ENCODE measurements at places on chromosomes 12 and 14.

DNA sequence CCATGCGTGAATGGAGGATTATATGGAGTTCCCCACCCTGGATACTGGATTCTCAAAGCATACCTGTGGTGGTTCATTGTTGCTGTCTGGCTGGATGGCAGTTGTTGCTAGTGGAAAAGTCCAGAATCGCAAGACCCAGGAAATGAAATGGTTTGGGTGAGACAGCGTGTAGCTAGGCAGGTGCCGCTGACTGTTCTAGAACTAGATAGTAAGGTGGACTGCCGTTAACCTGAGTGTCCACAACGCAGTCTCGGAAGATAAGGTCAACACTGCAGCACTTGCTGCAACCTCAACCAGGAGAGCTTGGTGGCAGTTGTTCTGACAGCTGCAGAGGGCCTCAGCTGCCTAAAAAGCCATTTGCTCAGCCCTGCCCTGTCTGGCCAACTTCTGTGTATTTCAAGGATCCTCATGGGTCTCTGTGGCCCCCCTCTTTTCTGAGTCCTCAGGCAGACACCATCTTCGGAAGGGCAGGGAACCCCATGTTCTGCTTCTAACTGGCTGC, 15.5 kb upstream of the IRF2BPL start:
- H3K4me1 ChIP-seq = peaks cover 65% of the 10 kb centered on the region
- no peak overlapping the region for H3K27ac ChIP-seq
- no peak for DNase-seq
- peak overlapping the region; percentile 60 for H3K4me3 ChIP-seq
- no peaks in the 10 kb centered on the region for H3K36me3 ChIP-seq
- no peaks in the 10 kb centered on the region for H3K27me3 ChIP-seq

DNA sequence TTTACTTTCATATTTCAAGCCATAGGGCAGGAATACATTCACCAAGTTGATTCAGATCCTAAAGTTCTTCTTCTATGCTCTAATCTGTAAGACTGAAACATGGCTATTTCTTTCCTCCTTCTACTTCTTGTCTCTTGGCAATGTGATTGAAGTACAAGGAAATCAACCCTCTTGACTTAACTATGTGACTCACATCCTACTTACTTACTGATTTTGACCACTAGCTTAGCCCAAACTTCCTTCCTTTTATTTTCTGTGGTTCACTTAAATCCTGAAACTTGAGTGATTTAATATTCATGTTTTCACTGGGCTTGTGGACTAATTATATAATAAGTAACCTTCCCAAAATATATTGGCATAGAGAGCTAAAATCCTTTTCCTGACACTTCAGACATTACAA, 111.2 kb upstream of the NOVA1 start:
- H3K27me3 ChIP-seq = no peaks in the 10 kb centered on the region
- DNase-seq = no peak
- H3K4me1 ChIP-seq = no peaks in the 10 kb centered on the region
- H3K27ac ChIP-seq = no peak overlapping the region

GRCh38 chr14:91893007-91893406, 25.7 kb upstream of the TC2N start:
- no peak for DNase-seq
- no peaks in the 10 kb centered on the region for H3K36me3 ChIP-seq
- peaks cover 48% of the 10 kb centered on the region for H3K4me1 ChIP-seq
- peak overlapping the region; percentile 77 for H3K27ac ChIP-seq

DNA sequence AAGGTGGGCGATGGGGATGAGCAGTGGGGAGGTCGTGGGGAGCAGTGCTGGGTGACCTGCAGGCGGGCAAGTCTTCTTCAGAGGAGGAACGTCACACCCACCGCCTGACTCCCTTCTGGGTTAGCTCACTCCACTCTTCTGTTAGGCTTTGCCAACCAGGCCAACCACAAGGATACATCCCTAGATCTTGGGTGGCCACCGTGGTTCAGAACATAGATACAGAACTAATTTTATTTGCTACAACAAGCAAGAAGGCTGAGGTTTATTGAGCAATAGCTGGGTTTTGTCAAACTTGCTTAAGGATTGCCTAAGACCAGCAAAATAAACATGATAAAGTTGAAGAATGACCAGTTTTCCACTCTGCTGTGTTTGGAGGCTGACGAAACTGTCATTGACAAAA, 109.4 kb downstream of the DACT1 start:
- no peaks in the 10 kb centered on the region for H3K27me3 ChIP-seq
- DNase-seq = no peak
- peaks cover 6% of the 10 kb centered on the region for H3K4me1 ChIP-seq
- no peaks in the 10 kb centered on the region for H3K36me3 ChIP-seq

- peak overlapping the region; percentile 7 for H3K4me3 ChIP-seq
- no peak overlapping the region for H3K27ac ChIP-seq
- H3K4me1 ChIP-seq = peaks cover 28% of the 10 kb centered on the region
Measured at GRCh38 chr14:106657460-106657859, 1131.1 kb downstream of the TMEM121 start.

GRCh38 chr12:49092086-49092815, 2.4 kb downstream of the DHH start:
- peak overlapping the region; percentile 60 for H3K4me3 ChIP-seq
- DNase-seq = peak; percentile 53
- no peak overlapping the region for H3K27ac ChIP-seq
- H3K27me3 ChIP-seq = peaks cover 72% of the 10 kb centered on the region

- DNase-seq = no peak
- no peaks in the 10 kb centered on the region for H3K36me3 ChIP-seq
- H3K4me1 ChIP-seq = no peaks in the 10 kb centered on the region
- H3K4me3 ChIP-seq = no peak overlapping the region
Measured at GRCh38 chr14:44812672-44813071, 149.1 kb downstream of the KLHL28 start.

- no peaks in the 10 kb centered on the region for H3K4me1 ChIP-seq
- no peaks in the 10 kb centered on the region for H3K36me3 ChIP-seq
- DNase-seq = no peak
- H3K27me3 ChIP-seq = no peaks in the 10 kb centered on the region
- no peak overlapping the region for H3K27ac ChIP-seq
Measured at GRCh38 chr12:65620046-65620445, 204.2 kb upstream of the HMGA2 start.

- no peaks in the 10 kb centered on the region for H3K4me1 ChIP-seq
- peak overlapping the region; percentile 67 for H3K27ac ChIP-seq
- peak; percentile 52 for DNase-seq
- no peaks in the 10 kb centered on the region for H3K27me3 ChIP-seq
Measured at GRCh38 chr14:74905595-74906142, 17.4 kb downstream of the RPS6KL1 start.

DNA sequence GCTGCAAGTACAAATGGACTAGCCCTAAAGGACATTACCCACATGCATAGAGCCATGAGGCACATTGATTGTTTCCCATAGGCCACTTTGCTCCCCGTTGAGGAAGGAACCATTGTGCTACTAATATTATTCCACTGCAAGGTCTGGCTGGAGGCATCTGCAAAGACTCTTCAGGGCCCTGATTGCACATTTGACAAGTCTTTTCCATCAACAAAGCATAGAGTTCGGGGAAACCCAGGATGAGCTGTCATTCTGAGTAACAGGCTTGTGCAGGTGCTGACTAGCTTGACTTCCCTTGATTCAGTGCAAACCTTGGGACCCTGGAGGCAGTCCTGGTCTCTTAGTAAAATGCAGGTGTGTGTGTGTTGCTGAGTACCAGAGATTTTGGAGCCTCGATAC, 73.8 kb downstream of the SUSD6 start:
- DNase-seq = peak; percentile 83
- peaks cover 74% of the 10 kb centered on the region for H3K4me1 ChIP-seq
- no peaks in the 10 kb centered on the region for H3K27me3 ChIP-seq
- H3K36me3 ChIP-seq = peaks cover 21% of the 10 kb centered on the region
- H3K4me3 ChIP-seq = peak overlapping the region; percentile 36

- H3K27ac ChIP-seq = no peak overlapping the region
- no peak for DNase-seq
- H3K4me3 ChIP-seq = no peak overlapping the region
- H3K4me1 ChIP-seq = no peaks in the 10 kb centered on the region
Measured at GRCh38 chr12:41699658-41700057, 445.0 kb downstream of the GXYLT1 start.

DNA sequence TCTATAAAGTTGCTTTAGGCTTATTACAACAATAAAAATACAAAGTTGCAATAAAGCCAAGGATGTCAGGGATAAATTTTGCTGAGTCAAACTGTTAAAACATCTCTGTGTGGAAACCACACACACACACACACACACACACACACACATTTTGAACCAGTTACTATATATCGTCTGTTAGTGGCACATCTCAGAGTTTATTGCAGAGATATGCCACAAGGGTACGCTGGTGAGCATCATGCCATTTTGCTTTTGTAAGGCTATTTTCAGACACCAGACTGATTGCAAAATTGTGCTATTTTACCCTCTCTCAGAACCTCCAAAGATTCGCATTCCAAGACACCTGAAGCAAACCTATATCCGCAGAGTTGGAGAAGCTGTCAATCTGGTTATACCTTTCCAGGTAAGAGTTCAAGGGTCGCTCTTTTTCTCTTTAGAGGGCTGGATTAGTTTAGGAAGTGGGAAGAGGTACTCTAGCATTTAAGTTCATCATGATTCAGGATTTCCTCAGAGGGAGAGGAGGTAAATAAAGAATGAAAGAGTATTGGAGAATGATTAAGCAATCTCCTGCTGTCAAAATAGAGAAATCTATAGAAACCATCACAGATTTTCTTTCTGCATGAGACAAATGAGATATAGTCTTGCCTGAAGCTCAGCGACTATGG, 27.3 kb upstream of the CHPT1 start:
- no peaks in the 10 kb centered on the region for H3K36me3 ChIP-seq
- peaks cover 15% of the 10 kb centered on the region for H3K4me1 ChIP-seq
- peak; percentile 12 for DNase-seq

DNA sequence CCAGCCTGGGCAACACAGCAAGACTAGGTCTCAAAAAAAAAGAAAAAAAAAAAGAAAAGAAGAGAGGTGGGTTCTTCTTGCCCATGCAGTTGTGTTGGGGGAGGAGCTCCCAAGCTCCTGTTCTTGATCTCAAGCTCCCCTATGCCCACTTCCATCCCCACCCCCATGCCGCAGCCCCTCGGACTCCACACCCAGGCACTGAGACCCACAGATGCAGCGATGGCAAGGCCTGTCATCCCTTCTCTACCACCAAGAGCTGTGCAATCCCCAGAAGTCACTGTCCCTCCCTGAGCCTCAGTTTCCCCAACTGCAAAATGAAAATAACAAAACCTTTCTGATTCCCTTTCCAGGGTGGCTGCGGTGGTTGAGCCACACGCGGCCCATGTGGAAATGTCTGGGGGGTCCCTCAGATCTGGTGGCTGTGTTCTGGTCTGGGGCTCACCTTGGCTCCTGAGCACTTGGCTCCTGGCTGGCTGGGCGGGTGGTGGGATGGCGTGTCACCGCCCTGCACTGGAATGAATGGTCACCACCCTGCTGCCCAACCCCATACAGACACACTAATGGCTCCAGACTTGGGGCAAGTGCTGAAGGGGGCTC, 22.6 kb upstream of the KIF26A start:
- no peak overlapping the region for H3K4me3 ChIP-seq
- no peaks in the 10 kb centered on the region for H3K36me3 ChIP-seq
- no peak for DNase-seq
- no peak overlapping the region for H3K27ac ChIP-seq
- H3K27me3 ChIP-seq = peaks cover 20% of the 10 kb centered on the region
- no peaks in the 10 kb centered on the region for H3K4me1 ChIP-seq

DNA sequence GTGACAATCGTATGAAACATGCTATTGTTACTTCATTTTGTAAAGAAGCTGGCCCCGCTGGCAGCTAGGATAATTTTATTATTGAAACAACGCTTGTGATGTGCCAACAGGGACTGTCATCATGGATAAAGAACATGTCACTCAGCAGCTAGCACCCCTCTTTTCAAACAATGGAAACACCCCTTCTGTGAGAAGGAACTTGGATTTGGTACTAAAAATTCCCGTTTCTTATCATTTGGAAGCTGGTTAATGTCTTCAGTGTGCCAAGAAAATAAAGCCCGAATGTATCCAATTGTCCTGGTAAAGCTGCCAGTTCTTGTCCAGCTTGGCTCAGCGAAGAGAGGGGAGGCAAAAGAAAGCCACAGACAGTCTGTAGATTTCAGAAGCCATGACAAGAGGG, 186.6 kb downstream of the PHLDA1 start:
- H3K27ac ChIP-seq = no peak overlapping the region
- no peaks in the 10 kb centered on the region for H3K4me1 ChIP-seq
- H3K4me3 ChIP-seq = no peak overlapping the region

GRCh38 chr12:92995258-92995903, 66.3 kb upstream of the EEA1 start:
- no peak overlapping the region for H3K4me3 ChIP-seq
- H3K36me3 ChIP-seq = no peaks in the 10 kb centered on the region
- no peaks in the 10 kb centered on the region for H3K4me1 ChIP-seq
- H3K27me3 ChIP-seq = no peaks in the 10 kb centered on the region
- no peak for DNase-seq

DNA sequence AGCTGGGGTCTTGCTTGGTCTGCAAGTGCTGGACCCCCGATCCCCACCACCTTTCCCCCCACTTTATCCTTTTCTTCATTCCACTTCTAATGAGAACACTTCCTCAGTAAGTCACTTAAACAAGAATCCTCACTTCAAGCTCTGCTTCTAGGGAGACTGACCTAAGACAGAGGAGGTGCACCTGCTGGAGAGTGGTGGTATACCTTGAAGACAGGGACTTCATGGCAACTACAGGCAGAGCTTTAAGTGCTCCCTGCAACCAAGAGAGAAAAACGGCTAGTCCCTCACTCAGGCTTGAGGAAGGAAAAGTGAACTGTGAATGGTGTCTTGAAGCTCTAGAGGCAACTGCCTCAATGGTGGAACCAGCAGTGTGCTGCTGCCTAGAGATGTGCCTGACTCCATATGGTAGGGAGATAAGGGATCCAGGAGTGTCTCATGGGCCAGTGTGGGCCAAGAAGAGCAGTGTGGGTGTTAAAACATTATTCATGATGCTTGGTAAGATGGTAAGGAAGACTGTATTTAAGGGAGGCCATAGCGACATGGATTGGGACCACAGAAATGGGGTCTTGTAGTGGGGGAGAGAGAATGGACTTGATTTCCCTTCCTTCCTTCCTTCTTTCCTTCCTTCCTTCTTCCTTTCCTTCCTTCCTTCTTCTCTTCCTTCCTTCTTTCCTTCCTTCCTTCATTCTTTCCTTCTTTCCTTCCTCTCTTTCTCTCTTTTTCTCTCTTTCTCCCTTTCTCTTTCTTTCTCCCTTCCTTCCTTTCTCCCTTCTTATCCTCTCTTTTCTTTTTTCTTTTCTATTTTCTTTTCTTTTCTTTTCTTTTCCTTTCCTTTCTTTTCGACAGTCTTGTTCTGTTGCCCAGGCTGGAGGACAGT, 96.2 kb upstream of the NAP1L1 start:
- no peak overlapping the region for H3K27ac ChIP-seq
- peaks cover 13% of the 10 kb centered on the region for H3K4me1 ChIP-seq
- no peak overlapping the region for H3K4me3 ChIP-seq
- H3K36me3 ChIP-seq = no peaks in the 10 kb centered on the region
- H3K27me3 ChIP-seq = peaks cover 12% of the 10 kb centered on the region

GRCh38 chr12:3972576-3972975, 99.4 kb upstream of the PARP11 start:
- H3K36me3 ChIP-seq = peaks cover 4% of the 10 kb centered on the region
- peaks cover 45% of the 10 kb centered on the region for H3K4me1 ChIP-seq
- no peaks in the 10 kb centered on the region for H3K27me3 ChIP-seq
- H3K27ac ChIP-seq = peak overlapping the region; percentile 56
- H3K4me3 ChIP-seq = peak overlapping the region; percentile 53

GRCh38 chr12:12334367-12335040, 15.5 kb downstream of the MANSC1 start:
- H3K4me1 ChIP-seq = peaks cover 17% of the 10 kb centered on the region
- DNase-seq = peak; percentile 51
- no peaks in the 10 kb centered on the region for H3K36me3 ChIP-seq
- no peak overlapping the region for H3K4me3 ChIP-seq

- no peaks in the 10 kb centered on the region for H3K27me3 ChIP-seq
- no peak overlapping the region for H3K4me3 ChIP-seq
- H3K27ac ChIP-seq = no peak overlapping the region
- peaks cover 2% of the 10 kb centered on the region for H3K36me3 ChIP-seq
- peaks cover 23% of the 10 kb centered on the region for H3K4me1 ChIP-seq
Measured at GRCh38 chr12:93092649-93092945, 163.5 kb upstream of the EEA1 start.
